ENCODE measurements at places on chromosomes 1 and 21. TPM values are rescaled to one million over a fixed set of nuclear protein-coding genes. Genes with fewer than 3 reads are reported as not detected.

The SPRR2F gene
- polyA plus RNA-seq, result not detected

The S100A7 gene
- not detected for polyA plus RNA-seq

The RPE65 gene
- 0.89 TPM for polyA plus RNA-seq

The DNAJC6 gene
- polyA plus RNA-seq, result 2.9 TPM

The DEPDC1 gene
- polyA plus RNA-seq, result 0.10 TPM

The OR1C1 gene
- polyA plus RNA-seq, result not detected

The ZNF683 gene
- 0.19 TPM for polyA plus RNA-seq

The COL11A1 gene
- 2.7 TPM for polyA plus RNA-seq

The LINGO4 gene
- polyA plus RNA-seq, result 0.19 TPM

The DDAH1 gene
- 12.3 TPM for polyA plus RNA-seq

The EPHA2 gene
- 16.2 TPM for polyA plus RNA-seq
